ENCODE measurements at places on chromosomes 5 and 9. TPM values are rescaled to one million over a fixed set of nuclear protein-coding genes. Genes with fewer than 3 reads are reported as not detected.

The THBS4 gene
- polyA plus RNA-seq = 0.36 TPM

The PTPRD gene
- not detected for polyA plus RNA-seq

The GCNT4 gene
- polyA plus RNA-seq = 0.08 TPM

The CCL28 gene
- 13.1 TPM for polyA plus RNA-seq

The NR2F1-AS1 gene
- not detected for polyA plus RNA-seq

The OLFML2A gene
- polyA plus RNA-seq = 0.20 TPM

The NDUFA8 gene
- polyA plus RNA-seq = 73.0 TPM

The SLC6A3 gene
- not detected for polyA plus RNA-seq

The TERT gene
- not detected for polyA plus RNA-seq

The ECSCR gene
- polyA plus RNA-seq = not detected

The C5orf52 gene
- not detected for polyA plus RNA-seq

The TMEM252 gene
- not detected for polyA plus RNA-seq

The TMEM215 gene
- not detected for polyA plus RNA-seq

The F2RL1 gene
- 2.6 TPM for polyA plus RNA-seq

The EMB gene
- polyA plus RNA-seq = 96.3 TPM

The DNM1 gene
- 0.18 TPM for polyA plus RNA-seq

The HAVCR2 gene
- polyA plus RNA-seq = 1.8 TPM

The NUTM2F gene
- polyA plus RNA-seq = not detected

The PCA3 gene
- polyA plus RNA-seq = not detected

The BARHL1 gene
- polyA plus RNA-seq = not detected

The KIF12 gene
- not detected for polyA plus RNA-seq

The TTC16 gene
- polyA plus RNA-seq = not detected

The TTC23L gene
- not detected for polyA plus RNA-seq

The APBA1 gene
- not detected for polyA plus RNA-seq

The IRX4 gene
- not detected for polyA plus RNA-seq

The PCDHA4 gene
- polyA plus RNA-seq = not detected

The BTNL9 gene
- polyA plus RNA-seq = 5.1 TPM

The SYNPO gene
- polyA plus RNA-seq = 4.8 TPM

The PDE6A gene
- polyA plus RNA-seq = 0.05 TPM
